ENCODE measurements at places on chromosomes 2 and 18.

DNA sequence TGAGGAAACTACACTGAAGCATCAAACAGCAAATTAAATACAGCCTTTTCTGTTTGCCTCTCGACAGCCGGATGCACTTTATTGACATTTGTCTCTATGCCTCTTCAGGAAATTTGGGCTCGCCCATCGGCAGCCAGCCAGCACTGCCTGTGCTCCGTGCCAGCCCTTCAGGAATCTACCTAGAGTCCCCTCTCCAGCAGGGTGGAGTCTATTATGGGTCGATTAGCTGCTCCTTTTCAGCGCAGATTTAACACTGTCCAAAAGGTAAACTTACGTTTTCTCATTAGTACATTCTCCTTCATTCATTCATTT, 91.5 kb downstream of the MYCN start:
- no peak for DNase-seq

- no peak for DNase-seq
Measured at GRCh38 chr2:38502107-38502506, 100.6 kb downstream of the HNRNPLL start.

- DNase-seq: no peak
Measured at GRCh38 chr2:182447863-182448262, 21.0 kb upstream of the PDE1A start.

DNA sequence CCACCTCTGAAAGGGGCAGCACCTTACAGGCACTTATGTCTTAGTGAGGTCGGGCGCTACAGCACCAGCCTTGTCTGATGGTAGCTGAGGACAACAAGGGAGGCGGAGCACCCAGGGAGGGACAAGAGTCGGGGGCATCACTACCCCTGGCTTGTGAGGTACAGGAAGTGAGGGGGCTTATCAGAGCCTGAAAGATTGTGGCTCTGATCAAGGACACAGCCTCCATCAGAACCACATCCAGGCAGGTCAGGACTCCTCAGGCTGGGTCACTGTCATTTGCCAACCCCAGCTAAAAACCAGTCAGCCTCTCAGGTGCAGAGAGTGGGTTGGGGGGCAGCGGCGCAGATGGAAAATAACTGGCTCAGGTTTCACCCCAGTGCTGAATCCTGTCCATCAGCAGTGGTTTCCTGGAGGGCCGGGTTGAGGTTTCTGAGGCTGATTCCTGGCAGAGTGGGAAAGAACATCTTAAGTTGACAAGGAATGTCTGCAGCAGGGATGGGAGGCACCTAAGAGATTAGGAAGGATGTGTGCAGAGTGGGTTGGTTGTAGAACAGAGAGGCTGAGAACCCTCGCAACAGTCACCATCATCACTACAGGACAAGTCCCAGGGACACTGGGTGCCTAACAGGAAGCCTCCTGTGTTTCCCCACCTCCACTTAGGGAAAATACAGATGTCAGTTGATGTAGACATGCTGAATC, 45.3 kb downstream of the FBLN7 start:
- no peak for DNase-seq

DNA sequence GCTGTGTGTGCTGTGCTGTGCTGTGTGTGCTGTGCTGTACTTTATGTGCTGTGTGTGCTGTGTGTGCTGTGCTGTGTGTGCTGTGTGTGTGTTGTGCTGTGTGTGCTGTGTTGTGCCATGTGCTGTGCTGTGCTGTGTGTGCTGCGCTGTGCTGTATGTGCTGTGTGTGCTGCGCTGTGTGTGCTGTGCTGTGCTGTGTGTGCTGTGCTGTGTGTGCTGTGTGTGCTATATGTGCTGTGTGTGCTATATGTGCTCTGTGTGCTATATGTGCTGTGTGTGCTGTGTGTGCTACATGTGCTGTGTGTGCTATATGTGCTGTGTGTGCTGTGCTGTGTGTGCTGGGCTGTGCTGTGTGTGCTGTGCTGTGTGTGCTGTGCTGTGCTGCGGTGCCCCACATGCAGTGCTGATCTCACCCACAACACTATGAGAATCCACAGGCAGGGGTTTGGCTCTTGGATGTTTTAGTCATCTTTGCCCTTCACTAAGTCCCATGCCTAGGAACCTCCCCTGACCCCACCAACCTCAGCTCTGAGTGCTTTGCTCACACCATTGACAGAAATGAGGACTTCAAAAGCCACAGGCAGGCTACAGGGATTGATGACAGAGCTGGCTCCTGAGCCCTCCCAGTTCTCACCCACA, 30.5 kb upstream of the MAL start:
- no peak for DNase-seq

DNA sequence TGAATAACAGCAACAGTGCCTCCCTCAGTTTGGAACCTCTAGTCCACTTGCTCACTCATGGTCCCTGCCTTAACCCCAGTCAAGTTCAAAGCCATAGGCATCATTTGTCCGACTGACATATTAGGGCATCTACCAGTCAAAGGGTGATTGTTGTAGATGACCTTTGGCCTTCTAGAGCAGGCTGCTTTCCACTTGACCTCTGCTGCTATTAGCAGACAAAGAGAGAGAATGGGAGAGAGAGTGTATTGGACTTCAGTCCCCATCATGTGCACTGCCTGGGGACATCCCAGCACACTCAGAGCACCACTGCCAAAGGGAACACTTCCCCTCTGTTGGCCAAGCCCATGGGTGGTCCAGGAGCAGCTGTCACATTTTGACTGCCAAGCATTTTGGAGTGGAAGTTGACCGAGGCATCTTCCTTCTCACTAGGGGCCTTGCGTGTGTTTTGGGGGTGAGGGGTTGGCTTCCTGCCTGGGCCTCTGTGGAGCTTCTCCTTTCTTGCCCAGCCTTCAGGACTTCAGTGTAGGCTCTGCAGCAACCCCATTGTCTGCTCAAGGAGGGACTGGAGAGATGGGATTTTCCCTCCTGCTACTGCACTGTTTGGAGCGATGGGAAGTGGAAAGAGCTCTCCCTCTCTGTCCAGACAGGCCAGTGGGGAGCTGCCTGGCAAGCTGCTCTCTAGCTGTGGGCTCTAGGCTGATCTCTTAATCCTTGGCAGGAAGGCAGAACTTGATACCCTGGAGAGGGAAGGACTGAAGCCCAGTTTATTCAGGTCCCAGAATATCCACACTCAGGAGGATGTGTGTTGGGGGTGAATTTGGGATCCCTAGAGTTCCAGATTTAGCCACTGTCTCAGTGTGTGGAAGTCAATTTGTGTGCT, 68.1 kb downstream of the TMEM247 start:
- no peak for DNase-seq

- DNase-seq: no peak
Measured at GRCh38 chr18:56083523-56084287, 495.7 kb upstream of the TCF4 start.

DNA sequence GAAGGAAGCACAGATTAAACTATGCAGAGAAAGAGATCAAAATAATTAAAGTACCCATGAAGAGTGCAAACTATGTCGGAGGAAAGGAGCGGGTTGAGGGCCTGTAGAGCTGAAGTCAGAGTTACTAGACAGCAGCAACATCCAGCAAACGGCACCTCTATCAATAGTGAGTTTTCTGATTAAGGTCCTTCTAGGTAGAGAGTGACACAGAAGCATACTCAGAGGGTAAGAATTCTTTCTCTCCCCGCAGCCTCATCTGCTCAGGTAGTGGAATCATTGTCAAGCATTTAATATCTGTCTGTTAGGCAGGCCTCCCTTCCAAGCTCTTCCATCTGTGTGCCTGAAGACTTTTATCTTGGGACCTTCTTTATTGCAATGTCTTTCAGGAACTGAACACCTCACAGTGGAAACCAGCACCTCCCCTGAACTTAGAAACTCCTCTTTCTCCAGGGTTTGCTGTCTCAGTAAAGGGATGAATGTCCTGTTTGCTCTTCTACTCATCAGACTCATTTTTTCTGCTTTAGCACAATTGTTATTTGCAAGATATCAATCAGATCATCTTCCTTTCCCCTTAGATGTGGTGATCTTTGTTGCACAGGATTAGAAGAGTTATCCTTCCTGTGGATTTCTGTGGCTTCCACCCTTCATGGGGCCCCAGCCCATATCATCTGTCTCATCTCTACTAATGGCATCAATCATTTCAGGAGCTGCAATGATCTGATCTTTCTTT, 28.8 kb downstream of the SP140 start:
- no peak for DNase-seq

- DNase-seq: no peak
Measured at GRCh38 chr2:212299333-212299732, 239.3 kb downstream of the ERBB4 start.

DNA sequence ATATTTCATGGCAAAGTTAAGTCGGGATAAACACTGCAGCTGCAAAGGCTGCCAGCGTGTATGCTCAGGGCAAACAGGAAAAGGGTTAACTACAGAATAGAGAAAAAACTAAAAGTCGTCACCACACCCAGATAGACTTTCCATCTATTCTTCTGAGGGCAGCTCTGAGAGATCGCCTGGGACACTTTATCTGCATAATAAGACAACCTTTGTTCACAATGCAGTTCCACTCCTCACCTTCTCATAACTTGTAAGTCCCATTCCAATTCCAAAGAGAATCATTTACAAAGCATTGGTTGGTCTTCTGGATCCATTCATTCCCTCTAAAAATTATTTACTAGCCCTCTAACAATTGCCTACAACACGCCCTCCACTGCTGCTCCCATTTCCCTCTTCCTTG, 437.4 kb downstream of the RND3 start:
- DNase-seq: no peak

DNA sequence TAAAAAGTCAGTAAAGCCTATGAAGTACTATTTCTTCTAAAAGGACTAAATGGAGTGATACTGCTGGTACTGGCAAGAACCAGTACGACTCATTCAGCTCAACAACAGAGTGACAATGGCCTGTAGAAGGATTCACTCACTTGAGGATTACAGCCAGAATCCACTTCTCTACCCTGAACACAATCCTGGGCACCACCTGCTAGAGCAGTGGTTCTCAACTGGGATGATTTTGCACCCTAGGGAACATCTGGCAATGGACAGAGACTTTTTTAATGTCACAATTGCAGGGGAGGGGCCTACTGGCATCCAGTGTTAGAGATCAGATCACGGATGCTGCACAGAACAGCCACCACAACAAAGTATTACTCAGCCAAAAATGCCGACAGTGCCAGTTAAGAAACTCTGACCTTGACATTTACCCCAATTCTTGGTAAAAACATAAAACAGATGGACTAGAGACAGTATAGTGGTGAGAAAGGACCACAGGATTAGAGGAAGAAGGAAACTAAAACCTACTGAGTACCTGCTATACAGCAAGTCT, 5.0 kb downstream of the SPIRE1 start:
- DNase-seq: no peak

DNA sequence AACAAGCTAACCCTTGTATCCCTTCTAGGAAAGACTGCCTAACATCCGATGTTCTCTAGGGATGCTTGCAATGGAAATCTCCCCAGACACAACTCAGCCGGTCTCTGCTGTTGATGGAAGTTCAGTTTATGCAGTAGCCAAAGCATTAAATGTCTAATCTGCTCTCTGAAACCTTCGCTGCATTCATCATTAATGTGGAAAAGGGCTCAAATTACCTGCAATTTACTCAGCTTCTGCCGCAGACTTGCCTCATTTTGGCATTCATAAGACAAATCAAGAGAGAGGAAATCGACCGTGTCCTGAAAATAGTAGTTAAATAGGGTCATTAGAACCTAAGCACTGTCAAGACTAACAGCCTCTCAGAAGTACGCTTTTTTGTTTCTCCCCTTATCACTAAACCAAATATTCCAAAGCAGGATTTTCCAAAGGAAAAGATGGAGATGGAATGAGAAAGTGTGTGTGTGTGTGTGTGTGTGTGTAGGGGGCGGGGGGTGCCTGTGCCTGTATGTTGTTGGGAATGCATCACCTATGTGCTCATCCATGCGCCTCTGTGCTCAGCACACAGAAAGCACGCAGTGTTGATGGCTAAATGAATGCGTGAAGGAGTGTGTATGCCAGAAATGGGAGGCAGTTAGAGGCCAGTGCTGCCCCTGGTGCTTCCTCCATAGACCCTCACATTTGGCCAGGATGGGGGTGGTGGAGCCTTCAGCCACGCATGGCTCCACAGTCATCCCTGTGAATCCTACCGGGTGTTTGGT, 7.4 kb downstream of the LCT start:
- DNase-seq: no peak

DNA sequence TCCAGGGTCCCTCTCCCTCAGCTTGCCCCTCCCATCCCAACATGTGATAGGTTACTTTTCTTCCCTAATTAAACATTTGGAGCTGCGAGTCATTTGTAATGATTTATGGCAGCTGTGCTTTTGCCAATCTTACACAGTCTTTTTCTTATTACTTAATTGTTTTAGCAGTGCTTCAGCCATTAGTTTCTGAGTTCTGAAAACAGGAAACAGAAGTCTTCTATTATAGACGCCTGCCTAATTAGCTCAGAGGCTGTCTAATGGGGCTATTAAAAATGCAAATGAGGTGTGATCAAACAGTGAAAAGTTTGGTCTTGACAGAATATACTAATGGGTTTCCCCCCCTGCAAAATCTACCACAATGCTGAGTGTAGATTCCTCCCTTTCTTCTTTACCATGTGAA, 388.3 kb upstream of the CELF4 start:
- DNase-seq: no peak

DNA sequence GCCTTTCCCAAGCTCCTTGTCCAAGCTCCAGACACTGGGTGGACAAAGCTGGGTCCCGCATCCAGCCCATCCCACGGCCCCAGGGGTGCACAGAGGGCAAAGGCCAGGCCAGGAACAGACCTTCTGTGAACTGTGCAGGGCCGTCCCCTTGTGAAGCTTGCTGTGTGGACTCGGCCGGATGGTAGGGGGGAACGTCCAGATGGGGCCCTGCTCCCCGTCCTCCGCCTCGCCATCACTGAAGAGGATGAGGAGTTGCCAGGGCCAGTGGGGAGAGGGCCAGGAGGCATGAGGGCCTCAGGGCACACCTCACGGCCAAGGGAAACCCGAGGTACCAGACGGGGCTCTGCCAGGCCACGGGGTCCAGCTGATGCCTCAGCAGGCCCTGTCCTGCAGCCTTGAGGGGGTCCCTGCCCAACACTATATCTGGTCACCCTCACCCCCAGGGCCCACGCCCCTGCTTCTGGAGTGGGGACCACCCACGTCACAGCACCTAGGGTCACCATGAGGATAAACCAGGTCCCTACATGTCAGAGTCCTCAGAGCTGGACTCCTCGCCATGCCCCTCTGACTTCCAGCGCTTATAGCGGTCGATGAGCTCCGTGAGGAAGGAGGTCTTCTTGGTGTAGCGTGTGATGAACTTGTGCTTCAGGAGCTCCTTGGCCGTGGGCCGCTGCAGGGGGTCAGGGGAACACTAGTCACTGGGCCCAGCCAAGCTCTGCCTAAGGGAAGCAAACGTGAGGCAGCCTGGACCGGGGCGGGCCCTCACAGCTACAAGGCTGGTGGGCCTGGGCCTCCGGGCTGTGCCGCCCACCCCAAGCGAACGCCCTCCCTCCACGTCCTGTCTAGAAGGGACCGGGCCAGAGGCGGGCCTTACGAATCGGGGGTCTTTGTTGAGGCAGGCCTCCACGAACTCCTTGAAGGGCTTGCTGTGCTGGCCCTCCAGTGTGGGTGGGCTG, 10.0 kb downstream of the STK25 start:
- no peak for DNase-seq
